ENCODE measurements at places on chromosomes 6 and 20. TPM values are rescaled to one million over a fixed set of nuclear protein-coding genes. Genes with fewer than 3 reads are reported as not detected.

DNA sequence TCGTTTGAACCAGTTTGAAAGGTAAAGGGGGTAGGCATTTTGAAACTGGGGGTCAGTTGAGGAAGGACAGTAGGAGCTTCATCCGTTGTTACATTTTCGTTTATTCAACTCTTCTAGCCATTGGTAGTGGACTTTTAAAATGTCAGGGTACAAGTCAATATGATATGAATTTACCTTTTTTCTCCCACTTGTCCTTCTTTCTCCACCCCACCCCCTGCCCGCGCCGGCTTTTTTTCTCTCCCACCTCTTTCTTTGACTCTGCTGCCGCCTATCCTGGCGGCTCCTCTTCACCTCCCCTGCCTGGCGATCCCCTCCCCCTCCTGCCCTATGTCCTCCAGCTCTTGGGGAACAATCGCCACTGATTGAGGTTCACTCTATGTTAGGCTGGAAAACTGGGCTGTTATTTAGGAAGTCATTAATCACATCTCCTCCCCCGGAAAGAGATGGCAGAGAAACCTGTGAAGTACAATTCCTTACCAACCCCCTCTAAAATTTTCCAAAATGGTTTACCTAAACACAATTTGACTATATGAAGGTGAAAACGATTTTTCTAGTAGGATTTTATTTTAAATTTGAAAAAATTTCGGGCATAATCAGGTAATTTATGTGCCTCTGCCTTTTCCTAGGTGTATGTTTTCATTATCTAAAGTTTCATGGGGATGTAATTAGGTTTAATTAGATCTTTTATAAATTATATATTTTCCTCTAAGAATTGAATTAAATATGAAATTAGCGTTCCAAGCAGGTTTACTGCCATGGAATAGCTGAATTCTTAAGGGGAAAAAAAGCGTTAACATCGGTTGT, 778 bp upstream of the LIN28B start:
- H3K27me3 ChIP-seq = peaks cover 11% of the 10 kb centered on the region
- no peaks in the 10 kb centered on the region for H3K36me3 ChIP-seq
- peaks cover 22% of the 10 kb centered on the region for H3K4me1 ChIP-seq
- no peak overlapping the region for H3K27ac ChIP-seq
- no peak for DNase-seq

DNA sequence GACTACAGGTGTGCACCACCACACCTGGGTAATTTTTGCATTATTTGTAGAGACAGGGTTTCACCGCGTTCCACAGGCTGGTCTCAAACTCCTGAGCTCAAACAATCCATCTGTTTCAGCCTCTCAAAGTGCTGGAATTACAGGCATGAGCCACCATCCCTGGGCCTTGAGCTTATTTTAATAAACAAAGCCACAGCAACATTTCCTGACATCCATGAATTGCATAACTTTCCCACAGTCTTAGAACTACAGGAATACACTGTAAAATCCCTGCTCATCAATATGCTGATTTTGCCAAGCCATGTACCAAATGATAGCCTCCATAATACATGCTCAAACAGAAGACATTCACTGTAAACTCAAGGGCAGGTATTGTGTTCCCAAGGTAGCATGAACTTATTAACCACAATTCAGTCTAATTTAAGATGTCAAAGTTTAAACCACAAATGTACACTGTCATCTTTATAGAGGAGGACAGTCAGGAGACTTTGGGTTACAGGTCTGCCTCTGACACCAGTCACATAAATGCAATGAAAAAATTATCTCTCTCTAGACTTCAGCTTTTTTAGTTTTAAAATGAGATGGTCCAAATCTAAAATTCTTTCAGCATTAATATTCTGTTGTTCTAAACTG, 40.0 kb downstream of the NUDT3 start:
- no peaks in the 10 kb centered on the region for H3K4me1 ChIP-seq
- H3K27me3 ChIP-seq = no peaks in the 10 kb centered on the region
- DNase-seq = no peak
- H3K27ac ChIP-seq = no peak overlapping the region
- H3K4me3 ChIP-seq = no peak overlapping the region

- peaks cover 12% of the 10 kb centered on the region for H3K27me3 ChIP-seq
- H3K36me3 ChIP-seq = no peaks in the 10 kb centered on the region
- H3K27ac ChIP-seq = no peak overlapping the region
- no peak overlapping the region for H3K4me3 ChIP-seq
Observed at GRCh38 chr6:28977341-28978132, 27.6 kb downstream of the ZNF311 start.

- peaks cover 22% of the 10 kb centered on the region for H3K4me1 ChIP-seq
- H3K27me3 ChIP-seq = no peaks in the 10 kb centered on the region
- no peak overlapping the region for H3K27ac ChIP-seq
- H3K36me3 ChIP-seq = no peaks in the 10 kb centered on the region
- no peak overlapping the region for H3K4me3 ChIP-seq
Observed at GRCh38 chr6:3061501-3061941, 6.8 kb upstream of the RIPK1 start.

GRCh38 chr6:138229072-138229471, 10.8 kb upstream of the PBOV1 start:
- no peak overlapping the region for H3K4me3 ChIP-seq
- DNase-seq = no peak
- no peaks in the 10 kb centered on the region for H3K36me3 ChIP-seq
- H3K27me3 ChIP-seq = no peaks in the 10 kb centered on the region
- no peak overlapping the region for H3K27ac ChIP-seq

DNA sequence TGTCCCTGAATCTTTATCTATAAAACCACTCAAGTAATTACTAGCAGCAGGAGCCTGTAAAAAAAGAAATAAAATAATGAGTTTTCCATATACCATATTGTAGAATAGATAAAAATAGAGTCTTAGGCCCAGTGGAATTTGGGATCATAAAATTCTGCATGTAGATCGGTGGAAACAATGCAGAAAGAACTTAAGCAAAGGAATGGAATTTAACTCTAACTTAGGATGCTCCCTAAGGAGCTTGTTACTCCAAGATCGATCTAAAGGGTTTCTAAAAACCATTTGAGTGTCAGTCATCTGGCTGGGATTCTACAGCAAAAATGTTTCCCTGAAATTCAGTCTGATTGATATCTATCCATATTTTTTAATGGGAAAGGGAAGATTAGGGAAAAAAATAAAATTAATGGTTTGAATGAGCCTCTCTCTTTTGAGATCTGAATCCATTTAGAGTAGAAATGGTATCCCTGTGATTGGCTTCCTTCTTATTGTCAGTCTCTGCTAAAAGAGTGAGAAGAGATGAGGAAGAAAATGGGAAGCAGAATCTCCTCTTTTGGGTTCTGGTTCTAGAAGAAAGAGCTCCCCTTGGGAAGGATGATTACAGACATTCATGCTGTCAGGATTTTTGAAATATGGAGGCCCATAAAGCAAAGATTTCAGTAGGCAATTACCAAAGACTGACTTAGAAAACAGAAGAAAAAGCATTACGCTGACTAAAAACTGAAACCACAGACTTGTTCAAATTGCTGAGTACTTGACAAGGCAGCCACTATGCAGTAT, 564.3 kb upstream of the MARCKS start:
- no peak for DNase-seq
- no peak overlapping the region for H3K4me3 ChIP-seq
- no peak overlapping the region for H3K27ac ChIP-seq
- no peaks in the 10 kb centered on the region for H3K36me3 ChIP-seq

ECT2L gene
- 0.21 TPM for total RNA-seq

- H3K4me1 ChIP-seq = no peaks in the 10 kb centered on the region
- H3K27me3 ChIP-seq = no peaks in the 10 kb centered on the region
- H3K4me3 ChIP-seq = no peak overlapping the region
- H3K27ac ChIP-seq = no peak overlapping the region
- no peaks in the 10 kb centered on the region for H3K36me3 ChIP-seq
- DNase-seq = no peak
Observed at GRCh38 chr6:2982426-2983117, 11.2 kb upstream of the SERPINB6 start.

GRCh38 chr6:13302751-13303667, 25.3 kb downstream of the TBC1D7 start:
- no peak overlapping the region for H3K4me3 ChIP-seq
- peaks cover 55% of the 10 kb centered on the region for H3K36me3 ChIP-seq
- DNase-seq = peak; percentile 80
- peaks cover 41% of the 10 kb centered on the region for H3K4me1 ChIP-seq

- no peak for DNase-seq
- no peak overlapping the region for H3K27ac ChIP-seq
- no peaks in the 10 kb centered on the region for H3K27me3 ChIP-seq
- no peaks in the 10 kb centered on the region for H3K36me3 ChIP-seq
- no peak overlapping the region for H3K4me3 ChIP-seq
Observed at GRCh38 chr6:161088676-161089328, 97.2 kb downstream of the MAP3K4 start.

TP53TG5 gene
- not detected for total RNA-seq

- H3K27ac ChIP-seq = no peak overlapping the region
- H3K27me3 ChIP-seq = no peaks in the 10 kb centered on the region
- no peaks in the 10 kb centered on the region for H3K36me3 ChIP-seq
- DNase-seq = no peak
- H3K4me3 ChIP-seq = no peak overlapping the region
Observed at GRCh38 chr6:81465859-81466258, 286.6 kb downstream of the TENT5A start.

- no peak overlapping the region for H3K4me3 ChIP-seq
- no peak for DNase-seq
- no peaks in the 10 kb centered on the region for H3K27me3 ChIP-seq
- no peaks in the 10 kb centered on the region for H3K4me1 ChIP-seq
- no peaks in the 10 kb centered on the region for H3K36me3 ChIP-seq
Observed at GRCh38 chr20:16515046-16515445, 58.2 kb downstream of the KIF16B start.

DNA sequence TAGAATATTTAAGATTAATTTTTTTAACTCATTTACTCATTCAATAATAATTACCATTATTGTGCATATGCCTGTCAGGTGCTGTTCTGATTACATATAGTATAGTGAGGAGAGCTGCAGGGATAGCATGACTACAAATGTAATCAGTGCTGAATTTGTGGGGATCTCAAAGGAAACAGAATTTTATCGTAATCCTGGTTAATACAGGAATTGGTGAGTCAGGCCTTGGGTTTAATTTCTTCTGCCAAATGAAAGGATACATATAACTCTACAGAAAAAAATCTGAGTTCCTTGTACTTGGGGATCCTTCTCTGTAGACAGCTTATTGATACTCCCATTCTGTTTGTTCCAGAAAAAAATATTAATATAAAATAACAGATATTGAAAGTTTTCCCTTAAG, 297.2 kb downstream of the GJA1 start:
- no peaks in the 10 kb centered on the region for H3K27me3 ChIP-seq
- no peaks in the 10 kb centered on the region for H3K36me3 ChIP-seq
- peaks cover 4% of the 10 kb centered on the region for H3K4me1 ChIP-seq

VSX1 gene
- not detected for total RNA-seq

DNA sequence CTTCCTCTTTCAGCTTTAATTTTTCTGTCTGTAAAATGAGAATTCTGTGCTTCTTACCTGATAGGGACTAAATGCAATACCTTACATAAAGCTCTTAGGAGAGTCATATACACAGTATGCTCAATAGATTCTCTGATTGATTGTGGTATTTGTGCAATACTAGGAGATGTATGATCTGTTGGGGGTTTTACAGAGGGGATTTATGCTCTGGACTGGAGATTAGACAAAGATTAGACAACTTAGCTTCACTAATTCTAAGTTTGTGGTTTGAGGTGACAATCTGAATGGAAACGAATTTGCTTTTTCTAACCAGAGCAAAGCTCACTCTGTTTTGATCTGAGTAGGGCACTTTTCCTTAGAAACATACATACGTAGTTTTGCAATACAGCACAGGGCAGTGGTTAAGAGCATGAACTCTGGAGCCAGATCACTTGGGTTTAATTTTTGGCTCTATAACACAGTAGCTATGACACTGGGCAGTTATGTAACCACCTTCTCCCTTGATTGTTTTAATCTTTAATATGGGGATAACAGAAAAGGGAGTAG, 126.2 kb downstream of the RNF144B start:
- DNase-seq = no peak
- H3K4me3 ChIP-seq = no peak overlapping the region
- no peaks in the 10 kb centered on the region for H3K27me3 ChIP-seq

GRCh38 chr6:13116155-13116554, 212.2 kb downstream of the TBC1D7 start:
- no peaks in the 10 kb centered on the region for H3K36me3 ChIP-seq
- DNase-seq = no peak
- no peak overlapping the region for H3K4me3 ChIP-seq
- H3K27me3 ChIP-seq = no peaks in the 10 kb centered on the region
- no peaks in the 10 kb centered on the region for H3K4me1 ChIP-seq
- H3K27ac ChIP-seq = no peak overlapping the region

DNA sequence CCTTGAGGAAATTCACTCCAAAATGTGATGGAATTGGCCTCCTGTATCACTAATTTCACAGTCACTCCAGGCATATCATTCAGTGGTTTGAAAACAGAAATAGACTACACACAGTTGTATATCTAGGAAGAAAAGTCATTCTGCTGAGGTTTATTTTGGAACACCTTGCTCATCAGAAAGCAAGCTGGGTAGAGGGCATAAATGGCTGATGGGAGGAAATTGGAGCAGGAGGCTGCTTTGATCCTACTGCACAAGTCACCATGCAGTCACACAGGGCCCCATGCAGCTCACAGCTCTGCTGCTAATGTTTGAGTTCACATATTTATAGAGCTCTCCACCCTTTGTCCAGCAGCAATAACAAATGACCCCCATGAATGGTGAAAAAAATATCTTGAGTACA, 12.3 kb downstream of the NHLRC1 start:
- H3K27ac ChIP-seq = no peak overlapping the region
- H3K4me3 ChIP-seq = no peak overlapping the region
- H3K27me3 ChIP-seq = no peaks in the 10 kb centered on the region
- no peaks in the 10 kb centered on the region for H3K36me3 ChIP-seq

- H3K4me3 ChIP-seq = no peak overlapping the region
- no peaks in the 10 kb centered on the region for H3K36me3 ChIP-seq
- no peak for DNase-seq
- no peak overlapping the region for H3K27ac ChIP-seq
- H3K4me1 ChIP-seq = no peaks in the 10 kb centered on the region
Observed at GRCh38 chr6:90790058-90790457, 203.2 kb upstream of the MAP3K7 start.

GRCh38 chr6:66103954-66104353, 396.9 kb upstream of the EYS start:
- no peaks in the 10 kb centered on the region for H3K27me3 ChIP-seq
- no peaks in the 10 kb centered on the region for H3K4me1 ChIP-seq
- no peak overlapping the region for H3K4me3 ChIP-seq
- H3K36me3 ChIP-seq = no peaks in the 10 kb centered on the region
- no peak for DNase-seq
- no peak overlapping the region for H3K27ac ChIP-seq

TBXT gene
- total RNA-seq = not detected

GRCh38 chr20:59146780-59147565, 16.6 kb upstream of the ZNF831 start:
- peak overlapping the region; percentile 23 for H3K27ac ChIP-seq
- no peaks in the 10 kb centered on the region for H3K36me3 ChIP-seq
- peaks cover 23% of the 10 kb centered on the region for H3K4me1 ChIP-seq
- DNase-seq = no peak
- H3K4me3 ChIP-seq = no peak overlapping the region

Measured in tibial nerve (tissue), 4 donors.